ENCODE measurements at places on chromosomes 2 and 18.

- no peak for DNase-seq
Observed at GRCh38 chr2:42493468-42494354, at the start of gene KCNG3. Gene KCNG3, minus strand, starts transcription at chr2:42493982. Its CDS starts 481 bp downstream, at chr2:42493501.

- no peak for DNase-seq
Observed at GRCh38 chr2:207482630-207483029, 47.1 kb upstream of the CREB1 start.

GRCh38 chr2:69260666-69261065, 126.4 kb downstream of the GFPT1 start:
- DNase-seq = no peak

GRCh38 chr2:65300134-65300760, 72.6 kb downstream of the ACTR2 start:
- DNase-seq = no peak

DNA sequence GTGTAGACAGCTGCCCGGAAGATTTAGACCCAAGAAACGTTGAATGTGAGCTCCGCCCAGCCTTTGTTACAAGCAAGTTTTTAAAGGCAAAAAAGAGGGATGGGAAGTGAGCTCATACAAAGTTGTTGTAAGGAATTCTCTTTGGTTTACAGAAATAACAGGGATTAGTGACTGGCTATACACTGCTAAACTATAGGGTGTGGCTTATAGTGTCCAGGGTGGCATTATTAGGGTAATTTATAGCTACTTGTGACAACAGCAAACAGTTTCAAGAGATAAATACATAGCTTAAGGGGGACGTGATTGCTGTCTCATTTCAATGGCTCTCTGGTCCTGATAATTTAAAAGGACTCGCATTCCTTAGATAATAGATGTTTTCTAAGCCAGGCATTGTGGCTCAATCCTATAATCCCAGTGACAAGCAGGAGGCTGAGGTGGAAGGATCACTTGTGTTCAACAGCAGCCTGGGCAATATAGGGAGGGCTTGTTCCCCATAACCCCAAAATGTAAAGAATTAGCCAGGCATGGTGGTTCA, 66.5 kb upstream of the TGIF1 start:
- no peak for DNase-seq

DNA sequence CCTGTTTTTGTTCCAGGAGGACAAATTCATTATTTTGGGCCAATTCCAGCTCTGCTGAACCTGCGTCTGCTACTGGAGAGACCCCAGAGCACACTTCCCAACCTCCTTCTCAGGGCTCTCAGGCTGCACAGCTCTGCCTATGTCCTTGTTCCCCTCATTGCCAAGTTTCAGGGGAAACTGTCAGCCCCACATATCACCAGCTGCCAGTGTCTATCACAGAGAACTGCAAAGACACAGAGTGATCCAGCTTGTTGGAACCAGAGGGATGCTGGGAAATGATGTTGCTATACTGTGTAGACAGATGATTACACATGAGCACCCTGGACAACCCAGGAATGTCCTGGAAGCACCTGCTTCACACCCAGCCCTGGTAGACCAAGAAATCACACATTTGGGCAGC, 67.4 kb upstream of the TMEM247 start:
- DNase-seq = no peak

- no peak for DNase-seq
Observed at GRCh38 chr2:4098137-4098536, 394.8 kb downstream of the DCDC2C start.

DNA sequence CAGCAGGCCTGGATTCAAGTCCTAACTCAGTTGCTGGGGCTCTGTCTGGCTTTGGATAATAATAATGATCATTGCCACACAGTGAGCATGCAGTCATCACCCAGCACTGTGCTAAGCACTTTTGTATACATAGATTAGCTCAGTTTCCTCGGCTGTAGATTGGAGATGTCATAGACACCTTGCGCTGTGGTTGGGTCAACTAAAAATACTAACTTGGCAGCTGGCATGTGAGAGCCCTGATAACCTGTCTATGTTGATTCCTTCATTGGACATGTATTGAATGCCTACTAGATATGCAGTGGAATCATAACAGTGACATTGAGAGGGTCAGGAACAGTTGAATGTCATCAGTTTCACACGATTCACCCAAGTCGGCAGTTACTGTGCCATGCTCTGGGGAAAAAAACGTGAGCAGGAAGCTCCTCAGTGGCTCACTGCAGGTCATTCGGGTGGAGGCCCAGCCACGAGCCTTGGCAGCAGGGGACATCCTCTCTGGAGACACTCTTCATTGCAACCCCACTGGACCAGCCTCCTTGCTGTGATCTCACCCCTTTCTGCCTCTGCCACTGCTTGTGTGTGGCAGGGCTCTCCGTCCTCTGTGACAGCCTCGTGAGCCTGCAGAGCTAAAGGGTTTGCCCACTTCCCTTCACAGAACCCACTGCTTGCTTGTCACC, 85.3 kb downstream of the NPAS2 start:
- DNase-seq = no peak

DNA sequence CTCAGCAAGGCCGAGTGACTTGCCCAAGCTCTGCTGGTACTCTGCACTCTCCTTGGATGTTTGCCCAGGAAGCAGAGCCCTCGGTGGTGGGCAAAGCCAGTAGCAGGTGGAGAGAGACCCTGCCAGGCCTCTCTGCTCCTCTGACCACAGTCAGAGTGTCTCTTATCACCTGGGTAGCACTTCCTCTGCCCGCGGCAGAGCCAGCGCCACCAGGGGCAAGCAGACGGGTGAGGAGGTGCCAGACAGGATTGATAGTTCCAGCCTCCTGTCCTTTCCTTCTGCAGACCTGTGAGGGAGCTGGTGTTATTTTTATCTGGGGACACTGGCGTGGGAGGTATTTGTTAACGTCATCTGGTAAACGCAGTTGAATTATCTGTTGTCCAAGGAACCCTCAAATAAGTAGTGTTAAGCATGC, 152.9 kb downstream of the SMAD7 start:
- no peak for DNase-seq
